ENCODE measurements at places on chromosomes 3 and 15. TPM values are rescaled to one million over a fixed set of nuclear protein-coding genes. Genes with fewer than 3 reads are reported as not detected.

The LEKR1 gene
- 0.27 TPM for polyA plus RNA-seq

The IGSF10 gene
- polyA plus RNA-seq = not detected

The HAUS2 gene
- polyA plus RNA-seq = 18.1 TPM

The SMC4 gene
- 54.0 TPM for polyA plus RNA-seq

The LMAN1L gene
- polyA plus RNA-seq = not detected

The GOLGA8S gene
- polyA plus RNA-seq = 0.02 TPM

The FGD5 gene
- polyA plus RNA-seq = not detected

The MASP1 gene
- not detected for polyA plus RNA-seq

The RBP2 gene
- polyA plus RNA-seq = not detected

The RMDN3 gene
- 21.1 TPM for polyA plus RNA-seq

The GXYLT2 gene
- polyA plus RNA-seq = 0.36 TPM

The RHOV gene
- polyA plus RNA-seq = 0.37 TPM

The CASR gene
- polyA plus RNA-seq = not detected

The TPRG1 gene
- 0.69 TPM for polyA plus RNA-seq

The ZPLD1 gene
- 0.29 TPM for polyA plus RNA-seq

The AMT gene
- 2.3 TPM for polyA plus RNA-seq

The SLC38A3 gene
- not detected for polyA plus RNA-seq

The KLHL25 gene
- polyA plus RNA-seq = 4.1 TPM

The ADAMTSL3 gene
- polyA plus RNA-seq = not detected

The STX19 gene
- 0.03 TPM for polyA plus RNA-seq

The ITPR1 gene
- polyA plus RNA-seq = 0.84 TPM

The BFSP2 gene
- polyA plus RNA-seq = not detected

The ST3GAL6 gene
- 0.99 TPM for polyA plus RNA-seq

The CNTN4 gene
- not detected for polyA plus RNA-seq

The HDC gene
- polyA plus RNA-seq = not detected

The HRG gene
- polyA plus RNA-seq = not detected

The GABPB1 gene
- 11.9 TPM for polyA plus RNA-seq

The SMAD6 gene
- 0.02 TPM for polyA plus RNA-seq

The AADACL2 gene
- polyA plus RNA-seq = not detected

The FGF12 gene
- 0.10 TPM for polyA plus RNA-seq

The AADAC gene
- polyA plus RNA-seq = not detected

The SCAMP2 gene
- polyA plus RNA-seq = 53.2 TPM

The PLA2G4F gene
- 0.91 TPM for polyA plus RNA-seq

The IQCB1 gene
- 8.9 TPM for polyA plus RNA-seq

The PSMD6 gene
- polyA plus RNA-seq = 104 TPM

The AQP9 gene
- 0.11 TPM for polyA plus RNA-seq

The ADGRG7 gene
- polyA plus RNA-seq = not detected

The CCDC39 gene
- not detected for polyA plus RNA-seq

The HYAL1 gene
- 1.5 TPM for polyA plus RNA-seq

The RCCD1 gene
- polyA plus RNA-seq = 15.3 TPM

The RETNLB gene
- not detected for polyA plus RNA-seq

The IREB2 gene
- polyA plus RNA-seq = 4.6 TPM

The TUSC7 gene
- not detected for polyA plus RNA-seq

The PLA2G4D gene
- 0.08 TPM for polyA plus RNA-seq

The SKOR1 gene
- 0.01 TPM for polyA plus RNA-seq

The POTEB2 gene
- not detected for polyA plus RNA-seq

The CCK gene
- polyA plus RNA-seq = 1.1 TPM

The NR1I2 gene
- polyA plus RNA-seq = not detected

The LPCAT4 gene
- 44.5 TPM for polyA plus RNA-seq

The HCN4 gene
- not detected for polyA plus RNA-seq

The RFC4 gene
- polyA plus RNA-seq = 50.2 TPM

The PLSCR5 gene
- polyA plus RNA-seq = not detected

The CFAP91 gene
- 0.07 TPM for polyA plus RNA-seq

The FILIP1L gene
- 9.8 TPM for polyA plus RNA-seq

The ZNF662 gene
- 1.2 TPM for polyA plus RNA-seq

The GOLGA6B gene
- not detected for polyA plus RNA-seq

The MYL3 gene
- polyA plus RNA-seq = not detected

The ANKUB1 gene
- 0.48 TPM for polyA plus RNA-seq

The RBMS3 gene
- polyA plus RNA-seq = 3.0 TPM

The PLS1 gene
- polyA plus RNA-seq = 3.8 TPM

Data from foreskin keratinocyte (primary cell).